Smooth muscle cell of the coronary artery (primary cell): ENCODE measurements at places on chromosomes 12 and 14. TPM values are rescaled to one million over a fixed set of nuclear protein-coding genes. Genes with fewer than 3 reads are reported as not detected.

INSM2 gene
- total RNA-seq = not detected in 2 replicates

CPNE8 gene
- 6.5 and 10.8 TPM in 2 replicates for total RNA-seq

C12orf56 gene
- 0.23 TPM in 1 of 2 replicates, not detected in the other for total RNA-seq

DPY19L2 gene
- total RNA-seq = 0.47 and 1.3 TPM in 2 replicates

TAC3 gene
- total RNA-seq = not detected in 2 replicates
